ENCODE measurements at places on chromosomes 13 and 19.

- DNase-seq: no peak
These were observed 1216.0 kb downstream of the SLITRK5 start for GRCh38 chr13:88887045-88887662.

- peak; percentile 27 for DNase-seq
These were observed 1.5 kb downstream of the TCF3 start for GRCh38 chr19:1650650-1651567.

DNA sequence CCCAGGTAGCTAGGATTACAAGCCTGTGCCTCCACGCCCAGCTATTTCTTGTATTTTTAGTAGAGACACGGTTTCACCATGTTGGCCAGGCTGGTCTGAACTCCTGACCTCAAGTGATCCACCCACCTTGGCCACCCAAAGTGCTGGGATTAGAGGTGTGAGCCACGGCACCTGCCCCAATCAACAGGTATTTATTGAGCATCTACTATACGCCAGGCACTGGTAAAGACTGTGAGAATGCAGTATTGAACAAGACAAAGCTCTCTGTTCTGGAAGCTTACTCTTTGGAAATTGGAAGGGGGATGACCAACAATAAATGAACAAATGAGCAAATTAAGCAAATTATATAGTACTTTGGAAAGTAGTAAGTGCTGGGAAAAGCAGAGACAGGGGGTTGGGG, 21.4 kb upstream of the ERCC1 start:
- DNase-seq: no peak

DNA sequence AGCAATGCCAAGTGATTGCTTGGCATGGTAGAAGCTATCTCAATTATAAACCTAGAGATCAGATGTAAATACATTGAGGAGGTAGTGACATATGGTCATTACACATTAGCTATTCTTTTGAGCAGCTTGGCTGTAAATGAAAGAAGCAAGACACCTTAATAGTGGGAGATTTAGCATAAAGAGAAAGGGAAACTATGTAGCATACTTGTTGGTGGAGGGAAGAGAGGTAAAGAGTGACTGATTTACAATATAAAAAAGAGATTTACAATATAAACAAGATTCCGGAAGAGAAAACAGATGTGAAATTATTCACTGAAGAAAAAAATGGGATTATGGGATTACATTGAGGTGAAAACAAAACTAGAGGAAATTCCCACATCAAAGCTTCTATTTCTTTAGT, 2009.6 kb downstream of the OLFM4 start:
- DNase-seq: no peak

- DNase-seq: no peak
These were observed 32.4 kb upstream of the CACNA1A start for GRCh38 chr19:13538601-13539253.

DNA sequence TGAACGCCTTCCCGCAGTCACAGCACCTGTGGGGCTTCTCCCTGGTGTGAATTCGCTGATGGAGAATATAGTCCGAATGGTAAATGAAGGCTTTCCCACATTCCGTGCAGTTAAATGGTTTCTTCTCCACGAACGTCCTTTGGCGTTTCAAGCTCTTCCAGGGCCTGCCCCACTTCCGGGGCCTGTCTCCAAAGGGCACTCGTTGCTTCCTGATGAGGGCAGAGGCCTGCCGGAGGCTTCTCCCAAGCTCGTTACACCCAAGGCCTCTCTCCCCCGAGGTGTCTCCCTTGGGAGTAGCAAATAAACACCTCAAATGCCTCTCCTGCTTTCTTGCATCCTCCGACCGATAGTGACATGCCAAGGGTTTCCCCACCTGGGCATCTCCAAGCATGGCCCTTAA, 34.3 kb downstream of the ZNF473 start:
- no peak for DNase-seq
